ENCODE measurements at places on chromosomes 6 and 20.
A peak's percentile ranks its signal among the peaks of the same experiment; 100 is the strongest.

DNA sequence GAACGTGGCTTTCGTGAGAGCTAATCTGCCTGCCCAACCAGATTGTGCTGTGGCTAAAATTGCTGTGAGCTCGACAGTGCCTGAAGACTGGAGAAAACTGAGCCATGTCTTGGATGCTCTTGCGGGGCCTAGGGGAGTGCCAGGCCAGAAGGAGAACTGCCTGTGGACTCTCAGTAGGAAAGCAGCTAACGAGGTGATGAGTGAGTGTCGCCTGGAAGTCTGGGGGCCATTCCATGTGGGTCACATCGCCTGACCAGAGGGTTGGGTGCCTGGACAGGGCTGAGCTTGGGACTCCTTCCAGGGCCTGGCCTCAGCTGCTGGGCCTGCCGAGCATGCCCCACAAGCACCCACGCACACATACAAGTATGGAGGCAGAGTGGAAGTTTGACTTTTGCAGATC lies 166.5 kb downstream of the VEGFA start:
- DNase-seq, result no peak

DNA sequence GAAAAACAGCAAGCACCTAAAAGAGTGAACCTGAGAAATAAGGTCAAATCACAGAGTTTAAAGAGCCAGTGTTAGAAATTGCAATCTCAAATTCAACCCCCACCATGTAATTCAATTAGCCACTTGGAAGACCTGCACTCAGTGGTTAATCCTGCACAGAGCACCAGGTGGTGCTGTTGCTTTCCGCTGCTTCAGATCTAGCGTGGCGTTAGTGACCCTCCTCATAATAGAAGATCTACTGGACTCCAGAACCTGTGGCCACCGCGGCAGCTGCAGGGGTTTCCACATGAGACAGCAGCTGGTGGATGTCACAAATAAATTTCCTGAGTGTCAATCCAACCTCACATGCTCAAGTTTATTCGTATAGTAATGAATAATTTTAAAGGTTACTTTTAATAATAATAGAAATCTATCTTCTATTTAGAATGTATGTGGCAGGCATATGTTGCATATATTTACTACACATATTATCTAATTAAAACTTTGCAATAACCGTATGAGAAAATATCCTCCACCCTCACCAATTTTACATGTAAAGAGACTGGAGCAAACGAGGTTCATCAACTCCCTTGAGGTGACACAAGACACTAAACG lies 84.4 kb downstream of the SYNE1 start:
- DNase-seq, result peak; percentile 20

DNA sequence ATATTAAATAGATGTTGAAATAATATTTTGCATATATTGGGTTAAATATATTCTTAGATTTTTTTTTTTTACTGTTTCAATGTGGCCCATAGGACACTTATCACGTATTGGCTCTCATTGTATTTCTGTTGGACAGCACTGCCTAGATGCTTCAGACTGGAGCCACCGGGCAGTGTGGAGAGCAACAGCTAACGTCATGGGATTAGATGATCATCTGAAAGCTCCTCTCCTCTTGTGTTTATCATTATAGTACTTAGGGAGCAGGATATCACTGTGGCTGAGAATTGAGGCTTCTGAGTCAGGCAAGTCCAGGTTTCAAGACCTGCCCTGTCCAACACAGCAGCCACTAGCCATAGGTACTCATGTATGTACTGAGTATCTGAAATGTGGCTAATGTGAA lies 87.4 kb downstream of the ZHX3 start:
- no peak for DNase-seq

- peak; percentile 22 for DNase-seq
These were observed 144.6 kb upstream of the AGPAT4 start for GRCh38 chr6:161418463-161418945.

DNA sequence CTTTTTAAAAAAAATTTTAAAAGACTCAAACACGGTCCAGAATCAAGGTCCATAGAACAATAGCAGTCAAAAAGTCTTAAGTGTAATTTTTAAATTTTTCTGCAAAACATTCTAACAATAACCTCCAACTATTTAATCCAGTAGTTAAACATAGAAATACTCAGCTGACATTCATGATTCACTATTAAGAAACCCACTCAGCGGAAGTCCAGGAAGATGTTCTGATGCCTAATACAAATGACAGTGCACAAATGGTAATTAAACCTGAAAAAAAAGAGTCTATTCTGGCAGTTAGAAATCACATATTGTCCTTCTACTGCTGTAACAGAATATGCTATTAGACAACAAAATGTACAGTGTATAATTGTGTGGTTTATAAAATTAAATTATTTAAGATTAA lies 128.2 kb upstream of the BMP5 start:
- DNase-seq, result no peak

DNA sequence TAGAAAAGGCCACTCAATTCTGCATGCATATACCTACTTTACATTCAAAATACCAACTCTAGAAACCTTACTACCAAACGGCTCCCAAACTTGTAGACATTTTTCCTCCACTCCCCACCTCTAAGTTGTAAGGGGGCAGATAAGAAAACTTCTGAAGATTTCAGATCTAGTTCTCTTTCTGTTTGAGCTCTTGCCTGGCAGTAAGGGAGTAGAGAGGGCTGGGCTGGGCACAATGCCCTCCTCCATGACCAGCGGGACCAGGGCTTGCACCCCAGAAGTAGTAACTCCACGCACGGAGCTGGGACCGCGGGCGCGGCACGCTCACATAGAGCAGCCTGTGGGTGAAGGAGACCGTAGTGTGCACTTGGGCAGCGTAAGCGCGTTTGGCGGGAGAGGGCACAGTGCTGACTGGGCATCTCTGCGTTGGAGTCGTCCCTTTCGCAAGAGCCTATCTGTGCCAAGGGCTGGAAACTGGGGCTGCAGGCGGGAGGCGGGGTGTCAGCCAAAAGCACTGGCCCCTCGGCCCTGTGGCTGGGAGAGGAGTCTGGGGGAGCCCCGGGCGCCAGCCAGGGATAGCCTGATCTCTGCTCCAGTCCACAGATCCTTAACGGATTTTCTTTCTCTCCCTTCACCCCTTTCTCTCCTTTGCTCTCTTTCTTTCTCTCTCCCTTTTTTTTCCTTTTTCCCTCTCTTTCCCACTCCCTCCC lies 32.4 kb downstream of the PHACTR1 start:
- no peak for DNase-seq

DNA sequence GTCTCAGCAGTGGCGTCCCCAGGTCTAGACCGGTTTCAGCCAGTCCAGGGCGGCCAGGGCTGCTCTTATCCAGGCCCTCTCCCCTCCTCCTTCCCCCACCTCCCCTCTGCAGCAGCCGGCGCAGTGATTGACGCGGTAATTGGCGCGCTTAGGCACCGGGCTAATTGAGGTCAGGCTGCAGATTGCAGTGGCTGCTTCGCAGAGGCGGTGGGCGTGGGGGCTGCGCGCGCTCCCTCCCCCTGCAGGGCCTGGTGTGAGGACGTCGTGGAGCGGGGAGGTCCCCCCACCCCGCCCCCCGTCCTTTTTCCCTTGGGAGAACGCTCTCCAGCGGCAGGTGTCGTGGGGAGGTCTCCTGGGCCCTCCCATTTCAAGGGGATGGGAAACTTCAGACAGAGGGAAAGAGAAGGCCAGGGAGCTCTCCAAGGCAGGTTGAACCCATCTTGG lies 70.4 kb upstream of the BLCAP start:
- DNase-seq, result no peak

DNA sequence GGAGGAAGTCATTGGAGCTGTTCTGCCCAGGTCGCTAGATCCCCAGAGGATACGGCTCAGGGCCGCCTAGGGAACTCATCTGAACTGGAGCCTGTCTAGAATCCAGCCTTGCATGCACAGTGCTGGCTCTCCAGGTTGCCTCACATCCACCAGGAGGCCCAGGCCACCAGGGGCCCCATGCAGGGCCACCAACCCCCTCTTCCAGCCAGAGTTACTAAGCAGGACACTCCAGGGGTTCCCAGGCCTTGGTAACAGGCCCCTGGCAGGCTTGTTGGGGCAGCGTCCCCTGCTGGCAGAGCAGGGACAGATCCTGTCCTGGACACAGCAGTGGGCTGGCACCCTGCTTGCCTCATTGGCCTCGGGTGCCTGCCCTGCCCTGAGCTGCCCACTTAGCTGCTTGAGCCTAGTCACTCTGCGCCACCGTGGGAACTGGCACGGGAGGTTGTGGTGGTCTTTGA lies 35.3 kb downstream of the EFCAB8 start:
- DNase-seq, result no peak

DNA sequence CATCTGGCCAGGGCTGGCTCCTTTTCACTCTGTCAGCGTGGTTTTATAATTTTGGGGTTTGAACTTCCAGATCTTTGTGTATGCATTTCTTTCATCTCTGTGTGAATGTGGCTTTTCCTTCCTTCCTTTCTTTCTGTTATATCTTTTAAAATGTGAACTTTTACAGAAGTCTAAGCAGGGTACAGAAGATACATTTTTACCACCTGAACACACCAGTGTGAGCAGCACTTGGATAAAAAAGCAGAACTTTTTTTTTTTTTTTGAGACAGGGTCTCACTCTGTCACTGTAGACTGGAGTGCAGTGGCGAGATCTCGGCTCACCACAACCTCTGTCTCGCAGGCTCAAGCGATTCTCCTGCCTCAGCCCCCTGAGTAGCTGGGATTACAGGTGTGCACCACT lies 20.5 kb downstream of the CEBPB start:
- no peak for DNase-seq

- DNase-seq, result no peak
These were observed 90.6 kb upstream of the MAP3K7 start for GRCh38 chr6:90677440-90677839.

- no peak for DNase-seq
These were observed 53.0 kb downstream of the MYH7B start for GRCh38 chr20:35008411-35009342.

GRCh38 chr6:27281105-27281539 lies 31.0 kb downstream of the POM121L2 start:
- DNase-seq, result no peak

GRCh38 chr6:94955156-94955555 lies 622.2 kb upstream of the MANEA start:
- no peak for DNase-seq

GRCh38 chr6:159462431-159462830 lies 230.6 kb downstream of the SOD2 start:
- no peak for DNase-seq

DNA sequence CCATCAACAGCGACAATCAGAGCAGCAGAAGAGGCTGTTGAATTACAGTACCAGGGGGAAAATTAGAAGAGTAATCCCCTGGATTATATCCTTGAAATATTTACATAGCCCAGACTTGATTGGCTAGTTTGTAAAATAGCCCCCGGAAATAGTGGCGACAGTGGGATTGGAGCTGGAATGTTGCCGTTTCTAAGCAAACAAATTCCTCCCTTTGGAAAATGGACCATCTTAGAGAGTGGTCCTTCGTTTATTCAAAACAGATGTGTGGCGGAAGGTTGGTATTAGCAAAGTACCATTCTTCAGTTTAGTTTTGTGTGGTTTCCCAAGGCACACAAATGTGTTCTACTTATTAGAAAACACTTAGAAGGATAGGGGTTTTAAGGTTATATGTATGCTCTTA lies 4.5 kb upstream of the EPB41L2 start:
- no peak for DNase-seq

GRCh38 chr6:63347599-63347998 lies 27.8 kb upstream of the LGSN start:
- no peak for DNase-seq

DNA sequence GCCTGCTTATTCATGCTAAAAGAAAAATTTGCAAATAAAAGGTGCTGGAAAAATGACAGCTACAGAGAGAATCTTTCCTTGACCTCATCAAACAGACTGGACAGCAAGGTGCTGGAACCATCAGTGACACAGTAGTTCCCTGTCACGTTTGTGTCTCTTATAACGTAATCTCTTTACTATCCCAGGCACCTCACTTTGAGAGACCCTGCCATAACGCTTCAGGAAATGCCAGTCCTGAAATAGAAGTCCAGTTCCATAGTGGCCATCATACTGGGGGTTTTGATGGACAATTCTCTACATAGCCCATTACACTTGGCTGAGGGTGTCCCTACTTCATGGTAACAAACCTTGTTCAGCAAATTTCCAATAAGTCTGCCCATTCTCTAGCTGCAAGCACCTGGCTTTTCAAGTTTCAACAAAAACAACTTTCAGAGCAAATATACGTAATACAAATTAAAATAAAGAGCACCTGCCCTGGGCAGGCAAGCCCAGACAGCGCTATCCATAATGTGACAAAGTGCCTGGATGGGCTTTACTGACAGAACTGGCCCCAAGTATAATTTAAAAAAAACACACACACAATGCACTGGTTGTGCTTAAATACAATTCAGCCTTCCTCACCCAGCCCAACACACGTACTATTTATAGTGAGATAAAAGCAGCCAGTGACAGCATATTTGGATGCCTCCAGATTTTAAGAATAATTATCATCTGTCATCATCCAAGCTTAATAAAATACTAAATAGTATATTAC lies 38.7 kb downstream of the CNKSR3 start:
- DNase-seq, result no peak

DNA sequence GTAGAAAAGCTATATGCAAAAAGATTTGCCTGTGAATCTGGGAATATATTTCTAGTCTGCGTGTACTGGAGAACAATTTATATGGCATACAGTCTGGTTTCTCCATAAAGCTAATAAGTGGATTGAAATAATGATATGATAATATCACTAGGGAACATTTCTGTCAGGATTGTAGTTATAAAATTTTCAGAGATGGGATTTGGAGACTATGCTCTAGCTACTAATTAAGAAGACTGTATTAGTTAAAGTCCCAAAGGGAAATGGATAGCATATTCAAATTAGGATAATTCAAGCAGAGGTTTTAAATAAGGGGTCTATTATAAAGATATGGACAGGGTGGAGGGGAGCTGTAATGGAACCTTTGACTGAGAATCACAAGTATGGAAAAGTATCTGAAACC lies 7.2 kb upstream of the STX11 start:
- DNase-seq, result no peak

DNA sequence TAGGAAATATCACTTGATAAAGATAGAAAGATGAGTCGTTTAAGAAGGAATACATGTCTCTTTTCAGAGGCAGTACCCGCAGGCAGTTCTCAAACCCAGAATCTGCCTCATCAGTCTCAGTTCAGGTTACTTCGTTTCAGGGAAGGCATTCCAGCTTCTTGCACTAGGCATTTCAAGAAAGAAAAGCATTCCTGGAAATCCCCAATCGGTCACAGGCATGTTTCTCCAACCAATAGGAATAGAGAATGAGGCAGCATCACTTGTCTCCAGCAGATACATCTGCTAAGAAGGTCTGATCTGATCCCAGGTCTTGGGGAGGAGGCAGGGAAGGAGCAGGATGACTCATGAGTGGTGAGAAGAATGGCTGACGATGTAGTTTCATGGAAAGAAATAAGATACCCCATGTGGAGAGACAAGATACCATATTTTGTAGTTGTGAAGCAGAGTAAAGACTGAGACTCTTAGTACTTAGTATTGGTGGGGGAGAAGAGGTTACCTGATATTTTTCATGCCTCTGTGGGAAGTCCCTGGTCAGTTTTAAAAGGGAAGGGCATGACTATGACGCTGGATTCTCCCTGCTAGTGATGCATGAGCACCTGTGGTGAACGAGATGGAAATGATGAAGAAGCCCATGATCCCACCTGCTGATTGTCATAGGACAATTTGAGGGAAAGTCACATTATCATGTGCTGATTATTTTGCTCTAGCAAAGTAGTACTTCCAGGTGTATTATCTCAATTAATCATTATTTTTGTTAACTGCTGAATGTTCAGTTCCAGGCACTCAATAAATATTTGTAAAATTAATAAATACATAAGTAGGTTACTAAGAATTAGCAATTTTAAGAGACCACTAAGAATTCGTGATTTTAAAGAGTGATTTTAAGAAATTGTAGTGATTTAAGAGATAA lies 20.3 kb upstream of the HLA-DRB1 start:
- peak; percentile 84 for DNase-seq
